ENCODE measurements at places on chromosomes 7 and 10.

GRCh38 chr10:126851414-126852108, 53.7 kb upstream of the DOCK1 start:
- DNase-seq, result no peak

- no peak for DNase-seq
Measured at GRCh38 chr10:96613576-96613975, 26.8 kb upstream of the TM9SF3 start.

DNA sequence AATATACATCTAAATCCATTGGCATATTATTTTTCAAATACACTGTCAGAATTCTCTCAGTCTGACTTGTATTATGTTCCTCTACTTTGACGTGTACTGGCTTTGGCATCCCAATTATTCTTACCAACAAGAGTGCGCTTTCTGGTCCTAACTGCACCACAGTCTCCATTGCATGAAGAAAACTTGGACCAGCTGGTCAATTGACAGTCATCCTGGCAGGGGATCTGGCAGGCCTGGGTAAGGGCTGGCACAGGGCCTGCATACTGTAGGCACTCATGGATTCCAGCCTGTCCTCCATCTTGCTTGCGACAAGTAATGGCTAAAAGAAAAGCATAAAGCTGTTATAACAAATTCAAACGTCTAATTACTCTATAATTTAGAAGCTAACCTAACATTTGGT, 384.9 kb downstream of the THSD7A start:
- no peak for DNase-seq

DNA sequence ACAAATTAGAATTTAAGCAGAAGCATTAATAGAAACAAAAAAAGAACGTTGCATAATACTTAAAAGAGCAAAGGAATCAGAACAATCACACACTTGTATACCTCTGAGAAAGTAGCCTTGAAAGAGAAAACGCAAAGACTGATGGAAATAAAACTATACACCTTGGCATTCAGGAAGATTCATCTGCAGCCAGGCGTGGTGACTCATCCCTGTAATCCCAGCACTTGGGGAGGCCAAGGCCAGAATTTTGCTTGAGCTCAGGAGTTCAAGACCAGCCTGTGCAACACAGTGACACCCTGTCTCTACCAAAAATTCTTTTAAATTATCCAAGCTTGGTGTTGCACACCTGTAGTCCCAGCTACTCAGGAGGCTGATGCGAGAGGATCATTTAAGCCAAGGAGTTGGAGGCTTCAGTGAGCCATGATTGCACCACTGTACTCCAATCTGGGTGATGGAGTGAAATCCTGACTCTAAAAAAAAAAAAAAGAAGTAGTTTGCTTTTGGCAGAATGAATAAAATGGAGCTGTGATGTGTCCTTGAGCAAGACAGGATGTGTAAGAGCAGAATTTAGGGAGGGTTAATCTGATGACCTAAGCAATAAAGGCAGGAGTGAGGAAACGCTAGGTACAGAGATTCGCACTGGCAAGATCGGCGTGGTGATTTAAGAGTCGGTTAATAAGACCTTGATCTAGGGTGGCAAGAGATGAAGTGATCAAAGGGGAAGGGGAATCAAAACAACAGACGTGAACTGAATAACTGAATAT, 75.8 kb upstream of the NRP1 start:
- no peak for DNase-seq

DNA sequence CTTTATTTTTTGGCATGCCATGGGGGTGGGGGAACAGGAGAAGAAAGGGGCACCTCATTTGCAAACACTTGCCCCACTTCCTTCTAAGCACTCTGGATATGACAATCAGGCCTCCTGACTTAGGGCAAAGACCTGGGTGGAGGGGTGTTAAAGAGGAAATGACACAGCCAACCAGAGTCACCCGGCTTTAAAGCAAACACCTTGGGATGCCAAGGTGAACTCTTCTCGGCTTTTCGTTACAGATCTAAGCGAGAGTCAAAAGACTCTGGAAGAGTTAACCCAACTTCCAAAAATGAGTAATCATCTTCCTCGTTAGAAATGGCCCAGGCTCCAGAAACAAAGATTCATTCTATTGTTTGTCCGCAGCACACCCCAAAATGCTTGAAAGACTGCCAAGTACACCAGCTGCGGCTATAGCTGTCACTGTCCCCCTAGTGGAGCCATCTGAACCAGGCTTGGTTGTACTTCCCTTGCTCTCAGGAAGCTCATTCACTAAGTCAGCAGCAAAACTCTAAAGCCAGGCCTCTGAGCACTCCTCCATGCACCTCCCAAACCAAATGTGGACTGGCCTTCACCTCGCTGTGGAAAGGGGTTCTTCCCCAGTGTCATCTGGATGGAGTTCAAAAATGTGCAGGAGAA, 24.8 kb downstream of the FAM53B start:
- peak; percentile 84 for DNase-seq

DNA sequence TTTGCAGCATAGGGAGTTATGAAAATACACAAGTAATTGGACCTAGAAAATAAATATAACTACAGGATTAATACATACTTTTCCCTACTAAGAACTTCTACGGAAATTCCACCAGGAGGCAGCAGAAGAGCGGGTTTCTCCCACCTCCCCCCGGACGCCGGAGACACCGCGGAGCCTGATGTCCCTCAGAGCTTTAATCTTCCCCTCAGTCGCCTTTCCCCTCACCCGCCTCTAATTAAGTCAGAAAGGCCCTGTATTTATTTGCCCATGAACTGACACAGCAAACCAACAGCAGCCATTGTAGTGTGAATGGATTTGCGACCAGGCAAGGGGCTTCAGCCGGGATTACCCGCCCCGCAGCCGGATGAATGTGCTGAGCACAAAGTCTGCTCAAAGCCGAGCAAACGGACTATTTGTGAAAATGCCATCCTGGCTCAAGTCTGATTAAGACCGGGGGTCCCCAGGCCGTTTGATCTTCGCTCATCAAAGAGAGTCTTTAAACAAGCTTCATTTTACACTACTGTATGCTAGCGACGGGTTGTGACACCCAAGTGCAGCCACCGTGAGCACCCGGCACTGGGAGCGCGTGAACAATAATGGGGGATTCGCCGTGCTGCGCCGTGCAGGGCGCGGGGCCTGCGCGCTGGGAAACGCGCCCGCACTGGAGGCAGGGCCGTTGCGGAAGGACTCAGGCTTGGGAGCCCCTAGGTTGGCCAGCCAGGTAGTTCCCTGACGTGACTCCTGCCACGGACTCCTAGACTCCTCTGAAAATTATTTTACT, 5.6 kb upstream of the DKK1 start:
- DNase-seq, result peak; percentile 47

DNA sequence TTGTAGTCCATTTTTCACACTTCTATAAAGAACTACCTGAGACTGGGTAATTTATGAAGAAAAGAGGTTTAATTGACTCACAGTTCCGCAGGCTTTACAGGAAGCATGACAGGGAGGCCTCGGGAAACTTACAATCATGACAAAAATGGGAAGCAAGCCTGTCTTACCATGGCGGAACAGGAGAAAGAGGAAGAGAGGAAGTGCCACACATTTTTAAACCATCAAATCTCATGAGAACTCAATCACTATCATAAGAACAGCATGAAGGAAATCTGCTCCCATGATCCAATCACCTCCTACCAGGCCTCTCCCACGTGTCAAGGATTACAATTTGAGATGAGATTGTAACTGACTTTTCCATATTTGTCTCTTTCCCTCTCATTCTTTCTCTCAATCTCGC, 9.3 kb upstream of the PNPLA8 start:
- DNase-seq, result no peak

GRCh38 chr7:124152859-124153692, 120.2 kb upstream of the TMEM229A start:
- no peak for DNase-seq

- DNase-seq, result no peak
Measured at GRCh38 chr10:12592967-12593366, 243.6 kb downstream of the CAMK1D start.

DNA sequence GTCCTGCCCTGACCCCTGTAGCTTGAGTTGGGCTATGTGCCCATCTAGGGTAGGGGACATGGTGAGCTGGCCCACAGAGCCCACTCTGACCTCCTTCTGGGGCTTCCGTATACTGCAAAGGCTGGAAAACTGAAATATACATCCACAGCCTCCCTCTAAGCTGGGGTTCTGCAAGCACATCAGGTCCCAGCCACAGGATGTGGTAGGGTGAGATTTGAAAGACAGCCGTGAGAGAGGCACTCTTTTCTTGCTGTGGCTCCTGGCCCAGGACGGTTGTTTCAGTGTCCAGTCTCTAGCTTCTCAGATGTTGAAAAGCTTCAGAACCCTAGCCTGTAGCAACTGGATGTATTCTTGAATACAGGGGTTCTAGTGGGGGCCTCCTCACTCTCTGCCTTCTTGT, 60.1 kb upstream of the ADRB1 start:
- DNase-seq, result no peak

GRCh38 chr10:59907918-59908807, 1.8 kb upstream of the CCDC6 start:
- DNase-seq, result no peak

GRCh38 chr10:50788951-50789945, 49.5 kb downstream of the ASAH2B start:
- no peak for DNase-seq

DNA sequence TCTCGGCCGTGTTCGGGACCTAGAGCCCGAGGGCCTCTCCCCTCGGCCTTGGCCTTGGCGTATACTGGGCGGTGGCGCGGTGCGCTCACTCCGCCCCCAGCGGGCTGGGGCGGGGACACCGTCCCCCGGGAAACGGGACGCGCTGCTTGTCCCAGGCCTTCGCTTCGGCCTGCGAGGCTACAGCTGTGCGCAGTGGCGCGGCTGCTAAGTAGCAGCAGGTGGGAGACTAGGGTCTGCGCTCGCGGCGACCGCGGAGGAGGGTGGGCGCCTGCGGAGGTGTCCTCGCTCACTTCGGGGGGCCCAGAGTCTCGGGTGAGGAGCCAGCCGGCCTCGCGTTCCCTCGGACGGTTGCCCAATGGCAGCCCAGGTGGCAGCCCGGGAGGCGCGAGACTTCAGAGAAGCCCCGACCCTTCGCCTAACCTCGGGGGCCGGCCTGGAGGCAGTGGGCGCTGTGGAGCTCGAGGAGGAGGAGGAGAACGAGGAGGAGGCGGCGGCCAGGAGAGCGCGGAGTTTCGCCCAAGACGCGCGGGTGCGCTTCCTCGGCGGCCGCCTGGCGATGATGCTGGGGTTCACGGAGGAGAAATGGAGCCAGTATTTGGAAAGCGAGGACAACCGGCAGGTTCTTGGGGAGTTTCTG, at the start of gene DNAH11:
Gene DNAH11, plus strand, starts transcription at position 149 of the 637 bp plus-strand sequence. Its CDS starts 207 bp downstream, at position 356.
- no peak for DNase-seq

DNA sequence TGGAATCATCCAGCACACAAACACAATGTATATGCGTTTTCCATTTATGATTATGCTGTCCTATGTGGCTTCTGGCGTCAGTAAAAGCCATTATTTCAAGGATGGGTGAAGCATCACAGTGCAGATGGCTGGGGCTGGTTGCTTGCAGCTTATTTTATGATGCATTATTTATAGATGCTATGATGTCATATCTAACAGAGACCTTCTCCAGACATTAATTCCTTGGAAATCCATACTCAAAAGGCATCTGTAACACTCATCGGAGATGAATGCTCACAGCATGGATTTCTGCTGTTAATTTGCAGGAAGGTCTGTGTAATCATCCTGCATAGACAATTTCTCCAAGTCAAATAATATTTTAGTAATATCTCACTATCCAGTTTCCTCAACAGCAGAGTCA, 7.2 kb downstream of the RGS10 start:
- DNase-seq, result no peak

GRCh38 chr7:2399848-2400587, 3.4 kb upstream of the CHST12 start:
- no peak for DNase-seq

DNA sequence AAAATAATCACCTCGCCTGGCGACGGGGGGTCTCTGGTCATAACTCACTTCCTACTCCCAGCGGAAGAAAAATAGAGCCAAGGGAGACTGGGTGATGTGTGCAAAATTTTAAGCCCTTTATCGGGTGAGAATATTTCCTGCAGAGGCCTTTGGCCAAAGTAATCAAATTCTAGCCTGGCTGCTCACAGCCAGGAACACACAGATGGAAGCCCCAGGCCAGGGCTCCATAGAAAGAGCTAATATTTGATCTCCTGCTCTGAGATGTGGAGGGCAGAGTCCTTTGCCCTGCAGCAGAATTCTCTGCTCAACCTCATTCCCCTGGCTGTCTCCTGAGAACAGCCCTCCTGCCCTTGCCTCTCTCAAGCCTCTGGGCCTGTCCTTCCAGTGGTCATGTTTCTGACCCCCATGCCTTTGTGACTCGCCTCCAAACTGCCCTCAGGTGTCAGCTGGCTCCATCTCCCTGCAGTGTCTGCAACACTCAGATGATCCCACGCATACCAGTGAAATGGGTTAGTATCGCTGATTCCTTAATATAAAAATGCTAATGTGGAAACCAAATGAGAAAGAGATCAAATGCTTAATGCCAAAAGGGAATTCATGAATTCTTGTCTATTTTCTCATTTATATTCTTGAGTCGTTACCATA, 34.5 kb downstream of the FRMD4A start:
- no peak for DNase-seq

- no peak for DNase-seq
Measured at GRCh38 chr7:22114440-22114981, 168.8 kb upstream of the CDCA7L start.

DNA sequence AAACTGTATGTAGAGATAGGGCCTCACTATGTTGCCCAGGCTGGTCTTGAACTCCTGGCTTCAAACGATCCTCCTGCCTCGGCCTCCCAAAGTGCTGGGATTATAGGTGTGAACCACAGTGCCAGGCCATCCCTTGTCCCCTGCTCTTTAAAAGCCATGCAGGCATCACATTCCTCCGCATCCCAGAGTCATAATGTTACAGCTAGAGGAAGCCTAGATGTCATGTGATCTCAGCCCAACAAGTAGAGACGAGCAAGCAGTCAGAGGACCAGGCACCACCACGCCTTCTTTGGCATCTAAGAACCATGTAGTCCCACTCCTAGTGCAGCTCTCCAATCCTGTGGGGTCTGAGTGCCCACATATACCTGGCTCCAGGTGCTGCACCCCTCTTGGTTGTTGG, 13.1 kb downstream of the PODXL start:
- no peak for DNase-seq

GRCh38 chr10:98361131-98362025, 53.6 kb downstream of the PYROXD2 start:
- no peak for DNase-seq

DNA sequence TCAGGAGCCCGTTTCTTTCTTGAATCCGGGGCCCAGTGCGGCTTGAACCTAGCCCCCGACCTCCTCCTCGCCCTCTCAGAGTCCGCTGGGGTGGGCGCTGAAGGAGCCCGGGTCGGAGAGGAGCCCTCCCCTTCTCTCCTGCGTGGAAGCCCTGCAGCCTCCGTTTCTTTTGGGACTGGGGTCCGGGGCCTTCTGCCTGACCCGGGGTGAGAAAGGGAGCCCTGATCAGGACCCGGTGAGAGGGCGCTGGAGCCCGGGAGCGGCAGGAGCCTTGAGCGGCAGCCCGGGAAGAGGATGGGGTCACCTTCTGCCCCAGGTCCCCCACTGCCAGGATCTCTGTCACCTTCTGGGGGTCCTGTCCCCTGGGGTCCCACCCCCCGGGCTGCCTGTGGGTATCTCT, 162.3 kb downstream of the ZNF33B start:
- no peak for DNase-seq

DNA sequence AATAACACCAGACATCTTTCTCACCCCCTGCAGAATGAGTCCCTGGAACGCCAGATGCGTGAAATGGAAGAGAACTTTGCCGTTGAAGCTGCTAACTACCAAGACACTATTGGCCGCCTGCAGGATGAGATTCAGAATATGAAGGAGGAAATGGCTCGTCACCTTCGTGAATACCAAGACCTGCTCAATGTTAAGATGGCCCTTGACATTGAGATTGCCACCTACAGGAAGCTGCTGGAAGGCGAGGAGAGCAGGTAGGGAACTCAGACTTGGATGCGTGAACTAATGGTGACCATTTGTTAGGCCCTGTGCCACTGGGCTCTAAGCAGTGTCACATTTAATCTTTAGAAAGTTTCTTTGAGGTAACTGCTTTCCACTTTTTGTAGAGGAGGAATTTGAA, 7.1 kb downstream of the VIM start:
- no peak for DNase-seq

Data from naive B cell (primary cell).